ENCODE measurements at places on chromosomes 16 and 17. TPM values are rescaled to one million over a fixed set of nuclear protein-coding genes. Genes with fewer than 3 reads are reported as not detected.

TBC1D3I gene
- polyA plus RNA-seq = not detected

PERCC1 gene
- polyA plus RNA-seq = not detected

C17orf78 gene
- not detected for polyA plus RNA-seq

HBA1 gene
- polyA plus RNA-seq = 0.41 TPM

SCNN1B gene
- not detected for polyA plus RNA-seq

EFNB3 gene
- polyA plus RNA-seq = not detected

FBXO39 gene
- 0.13 TPM for polyA plus RNA-seq

CDH1 gene
- polyA plus RNA-seq = 0.72 TPM

CSH1 gene
- not detected for polyA plus RNA-seq

MLKL gene
- 15.6 TPM for polyA plus RNA-seq

ZG16 gene
- polyA plus RNA-seq = not detected
